ENCODE measurements at places on chromosomes 6 and 20.

GRCh38 chr6:47853766-47854165 is 71.9 kb downstream of the OPN5 start:
- DNase-seq: no peak

DNA sequence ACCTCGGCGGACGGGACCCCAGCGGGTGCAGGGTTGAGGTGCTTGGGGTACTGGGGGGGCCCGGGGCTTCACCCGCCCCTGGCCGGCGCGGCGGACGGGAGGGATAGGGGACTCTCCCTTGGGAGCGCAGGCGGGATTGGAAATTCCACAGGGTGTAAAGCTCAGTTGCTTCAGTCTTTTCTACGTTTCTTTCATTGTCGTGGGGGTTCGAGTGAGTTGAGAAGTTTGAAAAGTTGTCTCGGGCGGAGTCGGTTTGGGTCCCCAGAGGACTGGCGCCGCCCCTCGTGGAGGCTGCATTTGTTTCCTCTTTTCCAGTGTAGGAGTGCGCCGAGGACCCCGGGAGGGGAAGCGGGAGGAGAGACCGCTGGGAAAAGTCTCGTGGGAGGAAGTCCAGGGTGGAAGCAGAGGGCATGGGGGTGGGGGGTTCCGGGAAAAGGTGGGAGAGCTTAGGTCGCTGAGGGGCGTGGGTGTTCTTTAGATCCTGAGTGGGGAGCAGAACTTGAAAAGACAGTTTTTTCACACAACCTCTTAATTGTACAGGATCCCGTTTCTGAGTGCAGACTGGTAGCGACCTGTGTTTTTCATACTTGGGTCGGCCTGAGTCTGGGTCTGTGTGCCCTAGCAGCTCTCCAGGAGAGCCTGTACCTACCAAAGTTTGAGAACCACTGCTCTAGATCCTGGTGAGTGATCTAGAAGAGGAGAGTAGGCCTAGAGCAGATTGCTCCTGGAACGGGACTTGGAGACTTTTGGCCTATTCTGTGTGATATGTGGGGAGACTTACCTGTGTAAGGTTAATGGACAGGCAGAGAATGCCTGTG is 495 bp downstream of the FAM83B start:
- DNase-seq: peak; percentile 26

DNA sequence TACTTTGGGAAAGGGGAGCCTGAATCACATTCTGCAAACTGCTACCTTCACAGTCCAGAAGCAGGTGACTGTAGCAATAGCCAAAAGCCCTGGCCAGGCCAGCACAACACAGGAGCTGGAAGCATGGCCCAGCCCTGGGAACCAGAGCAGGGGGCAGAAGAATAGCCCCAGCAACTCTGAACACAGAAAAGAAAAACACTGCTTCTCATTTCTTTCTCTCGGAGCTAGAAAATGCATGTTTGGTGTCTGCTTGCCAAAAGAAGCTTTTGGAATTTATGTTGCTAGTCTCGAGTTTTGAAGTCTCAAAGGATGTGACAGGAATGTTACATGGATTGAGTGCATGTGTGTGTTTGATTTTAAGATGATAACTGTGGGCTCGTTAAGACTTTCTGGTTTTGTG is 79.8 kb upstream of the SCAF8 start:
- no peak for DNase-seq

GRCh38 chr6:40477246-40478126 is 109.7 kb downstream of the LRFN2 start:
- DNase-seq: no peak

DNA sequence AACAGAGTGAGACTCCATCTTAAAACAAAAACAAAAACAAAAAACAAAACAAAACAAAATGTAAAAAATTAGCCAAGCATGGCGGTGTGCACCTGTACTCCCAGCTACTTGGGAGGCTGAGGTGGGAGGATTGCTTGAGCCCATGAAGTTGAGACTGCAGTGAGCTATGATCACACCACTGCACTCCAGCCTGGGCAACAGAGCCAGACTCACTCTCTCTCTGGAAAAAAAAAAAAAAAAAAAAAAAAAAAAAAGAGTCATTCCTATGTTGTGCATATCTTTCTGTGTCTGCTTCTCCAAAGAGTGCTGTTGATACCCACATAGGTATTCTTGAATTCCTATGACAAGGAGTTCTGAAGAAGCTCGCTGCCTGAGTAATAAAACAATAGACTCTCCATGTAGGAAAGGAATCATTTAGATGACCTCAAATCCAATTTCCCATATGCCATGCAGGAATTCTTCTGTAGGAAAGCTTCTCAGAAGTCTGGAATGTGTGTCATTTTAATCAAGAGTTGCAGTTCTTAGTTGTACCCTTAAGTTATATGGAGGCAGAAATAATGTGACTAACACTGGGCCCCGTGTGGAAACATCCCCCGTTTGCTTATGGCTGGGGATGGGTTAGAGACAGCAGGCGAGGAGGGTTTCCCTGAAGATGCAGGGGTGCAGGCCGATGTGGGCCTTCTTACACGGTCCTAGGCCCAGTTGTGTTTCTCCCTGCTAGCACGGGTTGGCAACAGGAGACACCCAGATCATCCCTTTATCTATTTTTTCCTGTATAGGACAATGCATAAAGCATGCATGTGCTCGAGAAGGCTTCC is 79.4 kb downstream of the ZDHHC14 start:
- DNase-seq: no peak

GRCh38 chr6:157530724-157531168 is 149.8 kb downstream of the ZDHHC14 start:
- no peak for DNase-seq

DNA sequence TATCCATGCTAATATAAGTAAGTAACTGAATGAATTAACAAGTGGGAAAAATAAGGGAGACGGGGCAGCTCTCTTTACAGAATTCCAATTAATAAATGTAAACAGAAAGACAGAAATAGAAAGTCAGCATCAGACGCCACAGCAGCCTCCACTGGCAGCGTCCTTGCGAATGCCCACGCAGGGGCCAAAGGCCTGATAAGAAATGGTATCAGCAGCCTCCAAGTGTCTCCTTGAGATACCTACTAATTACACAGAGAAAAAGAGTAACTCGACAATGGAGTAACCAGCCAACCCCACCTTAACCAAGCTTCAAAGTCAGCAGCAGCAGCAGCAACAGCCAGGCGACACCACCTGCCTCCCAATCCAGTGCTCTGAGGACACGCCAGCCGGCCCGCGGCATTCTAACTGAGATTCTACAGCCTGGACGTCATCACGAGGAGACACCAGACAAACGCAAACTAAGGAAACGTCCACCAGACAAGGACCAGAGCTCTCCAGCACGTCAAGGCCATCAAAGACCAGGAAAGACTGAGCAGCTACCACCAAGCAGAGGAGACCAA is 78.8 kb downstream of the TAF4 start:
- no peak for DNase-seq

GRCh38 chr6:86978251-86978650 is 40.9 kb downstream of the HTR1E start:
- no peak for DNase-seq

DNA sequence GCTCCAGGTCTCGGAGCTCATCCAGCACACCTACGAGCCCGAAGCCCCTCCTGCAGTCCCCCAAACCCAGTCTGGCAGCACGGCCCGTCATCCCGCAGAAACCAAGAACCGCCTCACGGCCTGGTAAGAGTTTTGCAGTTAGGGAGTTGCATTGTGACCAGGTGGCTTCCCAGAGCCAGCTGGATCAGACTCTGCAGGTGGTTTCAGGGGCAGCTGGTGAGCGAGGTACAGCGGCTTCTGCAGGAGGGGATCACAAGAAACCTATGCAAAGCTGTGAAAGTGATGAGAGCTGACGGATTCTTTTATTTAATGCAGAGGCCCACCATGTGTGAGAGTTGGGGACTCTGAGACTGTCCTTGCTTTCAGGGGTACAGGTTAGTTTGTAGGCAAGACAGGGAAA is 45.9 kb upstream of the SCGN start:
- DNase-seq: no peak

DNA sequence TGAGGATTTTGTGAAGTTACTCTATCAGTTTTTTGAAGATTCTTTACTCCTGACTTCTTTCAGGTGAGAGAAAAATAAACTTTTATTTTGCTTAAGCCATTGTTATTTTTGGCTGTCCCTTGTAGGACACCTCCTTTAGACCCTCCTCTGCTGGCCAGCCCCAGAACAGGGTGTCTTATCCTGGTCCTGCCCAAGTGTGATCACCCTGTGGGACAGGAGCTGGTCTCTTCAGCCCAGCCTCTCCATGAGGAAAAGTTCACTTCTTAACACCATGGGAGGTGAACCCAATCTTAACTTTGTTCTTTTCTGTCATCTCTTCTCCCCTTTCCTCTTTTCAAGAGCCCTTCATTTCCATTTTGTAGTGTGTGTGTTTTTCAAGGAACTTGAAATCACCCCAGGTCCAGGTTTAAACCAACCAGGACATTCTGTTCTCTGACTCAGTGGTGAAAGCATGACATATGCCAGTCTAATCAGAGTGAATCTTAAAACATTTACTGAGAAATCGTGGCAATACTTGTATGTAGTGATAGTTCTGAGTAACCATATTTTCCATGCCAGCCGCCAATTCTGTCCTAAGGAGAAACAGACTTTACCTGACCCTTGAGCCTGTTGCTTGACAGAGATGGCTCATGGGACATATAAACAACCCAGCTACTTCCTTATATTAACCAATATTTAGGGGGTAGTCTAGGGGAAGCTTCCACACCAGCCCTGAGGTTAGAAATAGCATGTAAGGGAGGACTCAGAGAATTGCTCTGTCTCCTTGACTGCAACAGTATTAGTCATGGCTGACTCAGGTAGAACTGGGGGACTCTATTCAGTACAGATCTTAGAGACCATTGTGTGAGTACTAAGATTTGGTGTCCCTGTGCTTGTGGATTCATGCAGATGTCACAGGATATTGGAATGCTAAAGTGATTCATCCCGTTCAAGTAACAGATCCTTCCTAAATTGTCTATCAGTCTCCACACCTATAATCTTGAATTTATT is 48.8 kb downstream of the FLRT3 start:
- DNase-seq: no peak

DNA sequence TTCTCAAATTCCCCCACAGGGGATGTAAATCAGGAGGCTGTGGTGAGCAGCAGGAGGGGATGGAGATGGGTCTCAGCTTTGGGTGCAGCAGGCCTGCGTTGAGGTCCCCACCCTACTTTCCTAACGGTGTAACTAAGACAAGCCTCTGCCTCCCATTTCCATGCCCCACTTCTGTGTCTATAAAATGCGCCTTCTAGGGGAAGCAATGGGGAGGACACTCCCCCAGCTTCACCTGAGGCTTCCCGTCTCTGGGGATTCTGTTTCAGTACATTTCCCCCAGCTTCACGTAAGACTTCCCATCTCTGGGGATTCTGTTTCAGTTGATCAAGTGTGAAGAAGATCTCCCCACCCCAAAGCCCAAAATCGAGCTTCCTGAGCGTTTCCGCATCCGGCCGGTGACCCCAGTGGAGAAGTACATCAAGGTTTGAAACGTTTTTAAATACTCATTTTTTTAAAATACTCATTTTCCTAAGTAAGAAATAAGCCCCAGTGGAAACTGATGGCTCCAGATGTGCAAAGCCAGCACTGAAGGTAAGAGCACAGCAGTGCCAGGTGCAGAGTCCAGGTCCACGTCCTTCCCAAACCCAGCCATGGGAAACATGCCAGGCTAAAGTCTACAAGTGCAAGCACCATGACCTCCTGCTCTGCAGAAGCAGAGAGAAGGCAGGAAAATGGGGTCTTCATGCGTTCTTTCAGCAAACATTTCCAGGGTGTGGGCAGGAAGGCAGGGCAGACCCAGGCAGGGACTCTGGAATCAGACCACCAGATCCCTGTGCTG is 73.1 kb downstream of the ANKRD60 start:
- no peak for DNase-seq

- DNase-seq: no peak
Measured at GRCh38 chr6:25637960-25638434, 14.0 kb upstream of the SCGN start.

DNA sequence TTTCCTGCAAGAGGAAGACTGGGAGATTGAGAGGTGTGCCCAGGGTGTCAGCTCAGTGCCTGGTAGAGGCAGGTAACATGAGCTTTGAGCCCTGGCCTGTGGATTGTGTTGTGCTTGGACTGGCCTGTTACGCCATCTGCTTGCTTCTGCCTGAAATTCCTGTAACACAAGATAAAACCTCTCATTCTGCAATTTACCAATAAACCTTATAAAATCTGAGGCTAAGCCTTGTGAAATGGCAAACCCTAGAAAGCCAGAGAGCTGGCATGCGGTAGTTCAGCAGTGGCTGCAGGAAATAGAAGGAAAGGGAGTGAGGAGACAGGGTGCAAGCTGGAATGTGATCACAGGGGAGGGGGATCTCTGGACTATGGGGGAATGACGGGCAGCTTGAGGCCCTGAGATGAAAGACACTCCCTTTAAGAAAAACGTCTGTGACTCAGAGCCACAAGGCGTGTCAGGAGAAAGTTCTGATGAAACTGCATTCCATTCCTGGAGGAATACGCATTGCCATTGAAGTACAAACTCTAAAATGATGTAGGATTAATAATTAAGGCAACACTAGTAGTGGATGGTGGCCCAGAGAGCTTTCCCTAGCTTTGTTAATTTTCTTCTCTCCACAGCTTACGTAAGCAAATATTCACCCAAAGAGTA is 26.3 kb upstream of the TFAP2A start:
- DNase-seq: peak; percentile 90
